ENCODE measurements at places on chromosomes 1 and 21.

- DNase-seq: no peak
Measured at GRCh38 chr1:182003953-182004586, 57.4 kb downstream of the ZNF648 start.

- DNase-seq: no peak
Measured at GRCh38 chr1:40305871-40306270, 11.2 kb downstream of the COL9A2 start.

GRCh38 chr1:47709872-47710231 lies 272.0 kb downstream of the FOXD2 start:
- no peak for DNase-seq

GRCh38 chr1:77459881-77460280 lies 178.1 kb downstream of the AK5 start:
- no peak for DNase-seq

DNA sequence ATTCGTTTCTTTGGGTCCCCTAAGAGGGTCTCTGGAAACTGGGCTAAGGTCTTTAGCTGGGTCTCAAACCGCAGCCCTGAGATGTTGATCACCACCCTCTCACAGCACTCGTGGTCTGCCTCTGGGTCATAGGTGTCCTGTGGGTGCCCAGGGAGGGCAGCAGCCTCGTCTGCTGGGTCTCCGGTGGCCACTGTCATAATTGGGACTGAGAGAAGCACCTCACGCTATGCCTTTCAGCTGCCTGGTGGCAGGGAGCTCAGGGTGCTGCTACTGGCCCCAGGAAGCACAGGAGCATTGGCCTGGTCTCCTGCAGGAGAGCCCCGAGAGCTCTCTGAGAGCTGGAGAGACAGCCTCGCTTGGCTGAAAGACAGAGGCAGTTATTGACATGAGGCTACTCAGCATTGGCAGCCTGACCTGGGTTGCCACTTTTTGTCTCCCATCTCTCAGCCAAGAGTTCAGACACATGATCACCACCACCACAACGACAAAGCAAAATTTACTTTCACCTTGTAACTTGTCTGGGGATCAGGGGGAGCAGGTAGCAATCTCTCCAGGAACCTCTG lies 1.5 kb downstream of the KCNA2 start:
- no peak for DNase-seq

- DNase-seq: no peak
Measured at GRCh38 chr1:2314803-2315673, 76.3 kb downstream of the MORN1 start.

DNA sequence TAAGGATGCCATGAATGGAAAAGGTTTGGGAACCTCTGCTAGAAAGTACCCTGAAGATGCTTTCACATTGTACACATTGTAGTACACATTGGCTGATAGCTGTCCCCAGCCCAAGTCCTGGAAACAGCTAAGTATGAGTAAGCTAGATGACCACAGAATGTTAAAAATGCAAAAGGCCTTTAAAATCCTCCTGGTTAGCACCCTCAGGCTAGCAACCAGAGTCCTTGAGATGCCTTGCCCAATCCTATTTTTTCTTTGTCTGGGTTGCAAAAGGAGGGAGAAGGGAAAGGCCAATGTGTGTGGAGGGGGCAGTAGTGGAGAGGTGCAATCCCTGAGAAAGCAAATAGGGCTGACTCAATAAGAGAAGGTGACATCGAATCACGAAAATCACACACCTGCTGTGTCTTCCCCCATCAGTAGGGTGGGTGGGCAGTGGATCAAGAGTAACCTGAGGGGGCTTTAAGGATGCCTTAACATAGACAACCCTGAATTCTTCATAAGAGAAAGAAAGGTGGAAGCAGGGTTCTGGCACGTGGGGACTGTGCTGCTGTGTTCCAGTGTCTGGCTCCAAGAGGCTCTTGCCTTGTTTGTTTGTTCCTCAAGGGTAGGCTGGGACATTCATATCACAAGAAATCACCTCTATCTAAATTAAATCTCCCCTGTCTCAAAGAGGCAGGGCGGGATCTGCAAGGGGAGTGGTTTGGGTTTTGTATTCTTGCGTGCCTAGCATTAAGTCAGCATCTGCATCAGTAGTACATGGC lies 266.2 kb upstream of the PLXNA2 start:
- no peak for DNase-seq

DNA sequence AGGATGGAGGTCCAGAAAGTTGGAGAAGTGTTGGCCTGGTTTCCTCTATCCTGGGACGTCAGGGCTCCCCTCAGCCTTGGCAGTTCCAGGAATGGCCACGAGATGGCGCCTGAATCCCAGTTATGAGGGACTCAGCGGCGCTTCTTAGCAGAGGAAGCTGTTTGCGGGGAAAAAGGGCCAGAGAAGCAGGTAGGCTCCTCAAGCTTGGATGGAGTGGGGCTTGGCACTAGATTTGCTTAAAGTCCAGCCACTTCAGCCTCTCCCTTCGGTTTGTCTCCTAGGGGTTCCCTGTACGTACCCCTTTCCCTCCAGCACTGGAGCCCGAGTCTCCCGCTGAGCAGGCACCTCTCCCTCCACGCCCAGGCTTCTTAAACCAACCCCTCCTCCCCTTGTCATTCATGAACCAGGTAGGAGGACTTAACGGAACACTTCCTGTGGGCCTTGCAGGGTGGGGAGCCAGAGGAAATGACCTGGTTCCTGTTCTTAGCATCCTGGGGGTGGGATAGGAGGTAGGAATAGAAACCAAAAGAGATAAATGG lies 32.0 kb upstream of the TENT5B start:
- DNase-seq: peak; percentile 85

DNA sequence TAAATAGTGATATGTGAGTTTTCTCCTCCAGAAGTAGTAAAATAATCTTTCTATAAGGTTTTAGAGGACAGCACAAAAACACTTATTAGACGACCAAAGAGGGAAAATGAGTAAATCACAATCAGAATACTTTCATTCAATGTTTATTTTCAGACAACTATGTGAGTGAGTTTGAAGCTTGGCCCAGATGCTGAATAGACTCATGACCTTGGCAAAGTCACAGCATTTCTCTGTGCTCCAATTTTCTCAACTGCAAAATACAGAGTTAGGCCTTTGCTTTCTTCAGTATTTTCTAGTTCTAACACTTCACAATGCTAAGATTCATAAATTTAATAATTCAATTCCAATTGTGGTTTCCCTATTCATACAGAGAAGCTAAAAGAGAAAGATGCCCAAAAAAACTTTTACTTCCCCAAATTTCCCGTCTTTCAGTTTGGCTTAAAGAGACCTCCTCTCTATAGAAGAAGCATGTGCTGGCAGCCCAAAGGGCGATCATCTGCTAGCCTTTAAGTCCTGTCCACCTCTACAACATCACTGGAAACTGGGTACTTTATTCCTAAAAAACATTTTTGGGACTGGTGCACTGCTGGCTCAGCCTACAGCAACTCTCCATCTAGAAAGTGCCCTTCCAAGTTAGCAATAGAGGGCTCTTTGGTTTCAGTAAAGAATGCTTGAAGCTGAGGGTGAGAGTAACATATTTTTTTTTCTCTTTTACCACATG lies 116.8 kb upstream of the GORAB start:
- no peak for DNase-seq

GRCh38 chr1:178495741-178496409 lies 889 bp downstream of the CLEC20A start:
- DNase-seq: no peak

GRCh38 chr1:156293098-156293434 lies 2.4 kb downstream of the GLMP start:
- DNase-seq: no peak

GRCh38 chr1:69081668-69082067 lies 486.1 kb upstream of the LRRC7 start:
- DNase-seq: no peak

- DNase-seq: no peak
Measured at GRCh38 chr1:26159743-26160039, 812 bp downstream of the FAM110D start.

GRCh38 chr1:176826265-176826664 lies 338.2 kb downstream of the ASTN1 start:
- DNase-seq: no peak

DNA sequence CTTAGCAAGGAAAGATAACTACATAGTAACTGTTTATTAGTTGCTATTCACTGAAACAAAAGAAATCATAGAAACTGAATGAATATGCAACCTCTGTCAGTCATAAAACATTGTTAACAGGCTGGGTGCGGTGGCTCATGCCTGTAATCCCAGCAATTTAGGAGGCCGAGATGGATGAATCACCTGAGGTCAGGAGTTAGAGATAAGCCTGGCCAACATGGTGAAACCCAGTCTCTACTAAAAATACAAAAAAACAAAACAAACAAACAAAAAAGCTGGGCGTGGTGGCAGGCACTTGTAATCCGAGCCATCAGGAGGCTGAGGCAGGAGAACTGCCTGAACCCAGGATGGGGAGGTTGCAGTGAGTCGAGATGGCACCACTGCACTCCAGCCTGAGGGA lies 44.1 kb downstream of the CRB1 start:
- DNase-seq: no peak

- DNase-seq: no peak
Measured at GRCh38 chr1:58699011-58699762, 675 bp downstream of the MYSM1 start.

DNA sequence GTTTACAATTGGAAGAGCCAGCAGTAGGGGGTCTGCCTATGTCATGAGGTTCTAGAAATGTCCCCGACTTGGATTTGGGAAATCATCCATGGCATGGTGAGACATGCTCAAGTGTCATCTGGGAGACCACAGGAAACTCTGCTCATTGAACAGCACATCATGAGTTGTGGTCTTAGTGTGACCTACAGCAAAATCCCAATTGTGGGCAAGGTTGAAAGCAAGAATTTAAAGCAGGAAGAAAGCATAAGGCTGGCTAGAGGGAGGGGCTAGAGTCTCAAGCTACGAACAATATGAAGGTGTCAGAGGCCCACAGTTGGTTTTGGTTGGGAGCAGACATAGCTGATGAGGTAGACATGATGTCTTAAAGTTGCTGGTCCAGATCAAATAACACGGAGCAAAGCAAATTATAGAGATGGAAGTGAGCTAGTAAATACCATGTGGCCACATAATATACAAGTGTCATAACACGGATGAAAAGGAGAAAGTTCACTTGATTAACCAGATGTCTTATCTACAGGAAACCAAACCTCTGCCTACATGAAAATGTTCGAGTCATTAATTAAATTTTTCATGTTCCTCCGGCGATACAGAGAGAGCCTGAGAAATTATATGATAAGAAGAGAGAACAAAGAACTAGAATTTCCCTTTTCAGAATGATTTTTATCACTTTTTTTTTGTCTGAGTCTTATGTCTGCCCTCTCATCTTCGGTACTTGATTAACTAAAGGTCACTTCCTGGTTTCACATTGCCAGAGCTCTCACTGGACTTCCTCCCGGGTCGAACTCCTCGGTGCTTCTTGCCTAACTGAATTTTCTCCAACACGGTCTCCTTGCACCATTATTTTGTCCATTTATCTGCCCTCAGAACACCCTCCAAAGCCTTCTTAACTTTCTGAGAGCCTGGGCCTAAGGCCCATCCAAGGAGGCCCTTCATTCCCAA lies 67.5 kb upstream of the DUSP10 start:
- no peak for DNase-seq

DNA sequence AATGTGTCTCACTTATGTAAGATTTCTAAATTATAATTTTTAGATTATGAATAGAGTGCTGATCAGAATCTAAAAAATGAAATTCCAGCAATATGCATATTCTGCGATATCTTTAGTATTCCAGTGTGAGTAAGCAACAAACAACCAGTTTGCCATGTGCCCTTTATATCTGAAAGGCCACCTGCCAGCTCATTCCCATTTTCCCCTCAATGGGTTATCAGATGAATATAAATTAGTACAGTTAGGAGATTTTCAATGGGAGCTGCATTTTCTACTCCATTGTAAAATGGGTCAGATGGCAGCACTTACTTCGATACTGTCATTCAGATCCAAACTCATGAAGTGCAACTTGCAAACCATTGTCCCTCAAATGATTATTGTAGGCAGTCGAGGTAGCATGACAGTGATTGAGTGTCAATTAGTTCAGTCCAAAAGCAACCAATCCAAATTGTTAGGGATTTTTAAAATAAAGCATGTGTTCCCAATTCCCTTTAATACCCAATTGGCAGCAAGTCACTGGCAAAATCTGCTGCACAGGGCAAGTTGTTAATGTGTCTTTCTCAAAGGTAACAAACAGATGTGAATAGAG lies 680.3 kb downstream of the LRRIQ3 start:
- no peak for DNase-seq

DNA sequence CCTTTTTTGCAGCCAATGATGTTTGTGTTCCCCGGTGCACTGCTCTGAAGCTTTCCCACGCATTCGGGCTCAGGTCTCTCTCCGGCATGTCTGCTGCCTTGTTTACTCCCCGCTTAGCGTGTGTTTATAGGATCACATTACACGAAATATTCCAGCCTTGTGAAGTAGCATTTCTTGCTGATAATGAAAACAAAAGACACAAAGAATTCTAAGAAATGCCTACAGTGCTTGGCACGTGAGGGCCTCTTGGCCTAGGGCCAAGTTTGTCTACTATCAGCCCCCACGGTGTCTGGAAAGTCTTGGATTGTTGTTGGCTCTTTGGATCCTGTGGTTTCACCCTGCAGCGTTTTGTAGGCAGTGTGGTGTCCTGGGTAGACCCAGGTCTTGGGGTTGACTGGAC lies 11.2 kb upstream of the GSTM4 start:
- DNase-seq: no peak

- no peak for DNase-seq
Measured at GRCh38 chr21:18049461-18049860, 195.2 kb upstream of the CHODL start.

- no peak for DNase-seq
Measured at GRCh38 chr1:158649052-158649451, 37.5 kb downstream of the SPTA1 start.

GRCh38 chr1:205373022-205373797 lies 16.5 kb upstream of the KLHDC8A start:
- DNase-seq: no peak
